IgD-negative memory B cell (primary cell): ENCODE measurements at places on chromosomes 11 and 22. TPM values are rescaled to one million over a fixed set of nuclear protein-coding genes. Genes with fewer than 3 reads are reported as not detected.

Gene OSM
- 0.79 TPM for polyA plus RNA-seq

Gene BIK
- polyA plus RNA-seq = 9.7 TPM

Gene NXPE4
- polyA plus RNA-seq = not detected

Gene TH
- polyA plus RNA-seq = not detected

Gene OR51E2
- not detected for polyA plus RNA-seq

Gene BAD
- polyA plus RNA-seq = 53.2 TPM

Gene MAP6
- 0.53 TPM for polyA plus RNA-seq

Gene KCNA4
- polyA plus RNA-seq = not detected

Gene OR52N4
- polyA plus RNA-seq = 0.75 TPM

Gene C1QTNF5
- polyA plus RNA-seq = not detected

Gene PTPN5
- polyA plus RNA-seq = not detected

Gene TMEM135
- 8.9 TPM for polyA plus RNA-seq

Gene ZDHHC24
- polyA plus RNA-seq = 21.6 TPM

Gene MS4A1
- 845 TPM for polyA plus RNA-seq

Gene SLC17A6
- not detected for polyA plus RNA-seq

Gene EMID1
- polyA plus RNA-seq = not detected

Gene TBX10
- not detected for polyA plus RNA-seq

Gene SLC35F2
- polyA plus RNA-seq = 21.6 TPM

Gene MS4A5
- not detected for polyA plus RNA-seq

Gene DDX25
- polyA plus RNA-seq = 0.08 TPM

Gene KRTAP5-6
- not detected for polyA plus RNA-seq

Gene IFT27
- 12.4 TPM for polyA plus RNA-seq

Gene OR52E8
- not detected for polyA plus RNA-seq

Gene FAM180B
- not detected for polyA plus RNA-seq

Gene YAP1
- polyA plus RNA-seq = not detected

Gene LRRC74B
- polyA plus RNA-seq = not detected

Gene TMEM132A
- 0.26 TPM for polyA plus RNA-seq

Gene CASP4
- 105 TPM for polyA plus RNA-seq

Gene SMC1B
- polyA plus RNA-seq = not detected

Gene NOX4
- not detected for polyA plus RNA-seq

Gene KRTAP5-11
- not detected for polyA plus RNA-seq

Gene EHD1
- polyA plus RNA-seq = 210 TPM

Gene JAML
- 5.9 TPM for polyA plus RNA-seq

Gene SCO2
- polyA plus RNA-seq = 11.8 TPM

Gene CDC45
- polyA plus RNA-seq = 0.39 TPM

Gene ACR
- not detected for polyA plus RNA-seq

Gene TRIM34
- 22.9 TPM for polyA plus RNA-seq

Gene PTDSS2
- polyA plus RNA-seq = 10.9 TPM

Gene UPK3A
- polyA plus RNA-seq = 1.5 TPM

Gene PGA5
- polyA plus RNA-seq = not detected
